ENCODE measurements at places on chromosomes 7 and 10.
A peak's percentile ranks its signal among the peaks of the same experiment; 100 is the strongest.

- DNase-seq, result no peak
Measured at GRCh38 chr7:18905316-18905943, 212.0 kb downstream of the TWIST1 start.

DNA sequence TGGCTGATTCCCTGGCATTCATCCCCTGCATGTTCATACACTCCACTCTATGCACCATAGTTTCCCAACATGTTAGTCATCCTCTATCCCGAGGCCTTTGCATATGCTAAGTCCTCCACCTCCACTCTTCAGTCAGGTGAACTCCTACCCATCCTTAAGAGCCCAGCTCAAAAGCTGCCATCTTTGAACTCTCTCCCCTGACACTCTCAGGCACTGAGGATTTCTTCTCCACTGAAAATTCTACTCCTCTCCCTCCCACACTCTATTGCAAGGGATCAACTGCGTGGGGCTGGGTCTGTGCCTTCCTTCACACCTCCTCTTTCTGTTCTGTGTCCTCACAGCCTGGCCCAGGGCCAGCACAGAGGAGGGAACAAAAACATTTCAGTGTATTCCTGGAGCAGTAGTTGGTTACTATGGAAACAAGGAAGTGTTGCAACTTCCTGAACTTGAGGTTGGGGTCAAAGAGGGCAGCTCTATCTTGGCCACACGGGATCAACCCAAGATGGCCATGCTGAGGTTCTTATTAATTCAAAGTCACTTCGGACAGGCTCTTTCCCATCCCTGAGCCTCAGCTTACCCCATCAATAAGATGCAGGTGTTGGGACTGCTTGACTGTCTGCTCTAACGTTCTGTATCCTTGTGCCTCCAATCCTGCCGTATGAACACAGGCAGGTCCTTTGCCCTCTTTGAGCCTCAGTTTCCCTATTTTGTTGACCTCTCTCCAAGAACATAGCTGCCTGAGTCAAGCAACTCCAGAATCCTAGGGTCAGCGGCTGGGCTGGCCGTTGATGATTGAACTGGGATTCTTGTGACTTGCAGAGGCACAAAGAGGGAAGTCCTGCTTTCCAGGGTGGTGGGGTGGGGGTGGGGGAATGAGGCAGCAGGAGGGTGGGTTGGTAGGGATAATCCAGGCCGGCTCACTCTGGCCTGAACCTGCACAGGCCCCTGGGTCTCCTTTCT lies 15.5 kb downstream of the ZMIZ1 start:
- peak; percentile 45 for DNase-seq

- no peak for DNase-seq
Measured at GRCh38 chr7:22860337-22860736, 37.7 kb upstream of the TOMM7 start.

- DNase-seq, result no peak
Measured at GRCh38 chr10:35642793-35643114, 658 bp upstream of the FZD8 start.

DNA sequence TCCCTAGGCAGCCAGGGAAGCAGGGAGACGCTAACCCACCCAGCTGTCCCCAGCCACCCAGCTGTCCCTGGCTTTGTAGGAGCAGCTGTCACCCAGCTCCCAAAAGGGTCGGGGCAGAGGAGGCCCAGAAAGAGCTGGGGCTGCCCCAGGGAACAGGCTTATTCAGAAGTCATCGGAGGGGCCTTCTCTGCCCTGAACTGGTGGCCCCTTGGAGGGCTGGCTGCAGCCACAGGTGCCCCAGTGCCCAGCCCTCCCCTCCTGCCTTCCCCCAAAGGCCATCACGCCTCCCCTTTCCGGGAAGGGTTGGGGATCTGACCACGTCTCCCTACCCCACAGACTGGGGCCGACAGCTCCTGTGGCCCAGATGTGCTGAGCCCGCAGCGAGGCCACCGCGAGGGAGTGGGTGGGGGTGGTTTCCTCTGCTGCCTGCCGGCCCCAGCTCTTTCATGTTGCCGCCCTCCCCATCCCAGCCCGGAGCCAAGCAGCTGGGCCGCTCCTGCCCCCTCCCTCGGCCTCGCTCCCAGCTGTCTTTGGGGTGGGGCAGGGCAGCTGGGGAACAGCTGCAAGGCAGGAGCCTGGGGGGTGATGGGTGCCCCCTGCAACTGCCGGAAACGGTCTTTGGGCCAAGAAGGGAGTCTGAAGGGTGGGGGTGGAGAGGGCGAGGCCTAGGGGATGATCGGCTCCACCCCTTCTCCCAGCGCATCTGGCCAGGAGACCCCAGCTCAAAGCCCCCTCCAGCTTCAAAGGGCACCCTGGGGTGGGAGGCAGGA lies 16.8 kb downstream of the TRIM8 start:
- DNase-seq, result peak; percentile 53

- no peak for DNase-seq
Measured at GRCh38 chr10:26439406-26440087, 1.4 kb downstream of the APBB1IP start.

DNA sequence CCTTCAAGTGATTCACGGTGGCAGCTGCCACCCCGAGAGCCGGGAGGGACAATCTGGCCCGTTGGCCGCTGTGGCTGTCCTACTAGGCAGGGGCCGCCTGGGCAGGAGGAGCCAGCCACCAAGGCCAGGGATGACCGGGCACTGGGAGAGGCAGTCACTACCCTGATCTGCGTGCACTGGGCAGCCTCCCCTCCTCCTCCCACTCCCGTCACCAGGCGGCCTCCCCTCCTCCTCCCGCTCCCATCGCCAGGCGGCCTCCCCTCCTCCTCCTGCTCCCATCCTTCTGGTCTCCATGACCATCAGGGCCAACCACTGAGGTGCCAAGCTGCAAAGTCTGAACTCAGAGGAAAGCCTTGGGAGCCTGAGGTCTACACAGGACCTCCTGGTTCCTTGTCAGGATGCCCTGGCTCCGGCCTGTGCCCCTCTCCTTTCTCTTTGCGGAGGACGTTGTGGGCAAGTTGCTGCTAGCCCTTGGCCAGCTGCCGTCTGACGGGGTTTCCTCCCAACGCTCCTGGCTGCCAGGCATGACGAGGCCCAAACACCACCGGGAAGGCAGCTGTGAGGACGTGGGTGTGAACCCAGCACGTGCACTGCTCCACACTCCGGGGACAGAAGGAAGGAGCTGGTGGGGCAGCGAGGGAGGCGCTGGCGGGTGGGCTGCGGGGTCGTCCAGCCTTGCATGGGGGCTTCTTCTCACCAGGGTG lies 131.1 kb downstream of the WDR37 start:
- DNase-seq, result no peak

DNA sequence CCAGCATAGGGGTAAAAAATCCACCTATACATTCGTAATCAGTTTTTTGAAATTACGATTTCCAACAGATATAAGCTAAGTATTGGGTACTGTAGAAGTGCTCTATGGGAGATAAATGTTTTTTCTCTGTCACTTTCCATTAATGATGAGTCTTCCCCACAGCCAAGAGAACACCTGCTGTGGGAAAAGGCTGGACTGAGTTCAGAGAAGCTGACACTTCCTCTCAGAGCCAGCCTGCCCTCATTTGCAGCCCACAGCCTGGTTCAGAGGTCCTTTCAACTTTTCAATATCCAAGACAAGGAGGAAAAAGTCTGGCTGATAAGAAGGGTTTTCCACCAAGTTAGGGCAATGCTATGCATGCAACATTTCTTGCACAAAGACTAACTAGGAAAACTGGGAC lies 64.5 kb upstream of the DNAJB12 start:
- DNase-seq, result no peak

- DNase-seq, result no peak
Measured at GRCh38 chr7:33761449-33762080, 143.8 kb upstream of the BMPER start.

DNA sequence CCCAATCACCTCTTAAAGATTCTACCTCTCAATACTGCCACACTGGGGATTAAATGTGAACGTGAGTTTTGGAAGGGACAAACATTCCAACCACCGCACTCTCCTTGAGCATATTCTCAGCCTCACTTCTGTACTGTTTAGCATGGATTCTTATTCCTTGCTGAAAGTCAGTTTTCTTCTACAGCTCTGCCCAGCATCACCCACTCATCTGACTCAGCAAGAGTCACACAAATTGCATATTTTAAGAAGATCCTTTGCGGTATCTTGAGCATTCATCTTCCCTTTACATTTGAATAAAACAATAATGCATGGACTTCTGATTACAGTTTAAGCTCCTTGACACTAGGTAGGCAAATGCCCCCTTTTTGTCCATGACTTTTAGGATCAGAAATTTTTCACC lies 251.6 kb upstream of the MKLN1 start:
- DNase-seq, result no peak

DNA sequence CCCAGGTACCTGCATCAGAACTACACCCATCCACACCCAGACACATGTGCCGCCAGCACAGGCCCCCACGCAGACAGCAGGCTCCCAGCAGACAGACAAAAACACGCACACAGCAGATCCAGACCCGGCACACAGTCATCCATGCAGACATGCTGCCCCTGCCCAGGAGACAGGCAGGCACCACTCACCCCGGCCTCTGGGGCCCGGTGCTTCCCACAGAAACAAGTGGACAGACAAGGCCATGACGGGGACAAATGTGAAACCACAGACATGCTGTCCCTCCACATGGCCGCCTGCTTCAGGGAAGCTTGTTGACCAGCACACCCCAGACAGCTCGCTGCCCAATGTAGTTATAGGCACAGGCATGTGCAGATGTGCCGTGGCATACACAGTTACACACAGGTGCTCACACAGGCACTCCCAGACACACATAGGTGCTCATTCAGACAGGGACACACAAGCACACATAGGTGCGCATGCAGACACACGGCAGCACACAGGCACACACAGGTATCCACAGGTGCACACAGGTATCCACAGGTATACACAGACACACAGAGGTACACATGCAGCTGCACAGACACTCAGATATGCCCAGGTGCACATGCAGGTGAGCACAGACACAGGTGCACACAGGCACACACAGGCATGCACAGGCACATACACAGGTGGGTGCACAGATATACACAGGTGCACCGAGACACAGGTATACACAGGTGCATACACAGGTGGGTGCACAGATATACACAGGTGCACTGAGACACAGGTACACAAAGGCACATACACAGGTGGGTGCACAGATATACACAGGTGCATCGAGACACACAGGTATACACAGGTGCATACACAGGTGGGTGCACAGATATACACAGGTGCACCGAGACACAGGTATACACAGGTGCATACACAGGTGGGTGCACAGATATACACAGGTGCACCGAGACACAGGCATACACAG lies 10.5 kb upstream of the SCART1 start:
- DNase-seq, result no peak

Measured in CD4-positive, alpha-beta T cell treated with Interleukin-1 beta for 1 hour (primary cell).